T-helper 1 cell (primary cell): ENCODE measurements at places on chromosomes 1 and 21.
A peak's percentile ranks its signal among the peaks of the same experiment; 100 is the strongest.

- DNase-seq = no peak
Observed at GRCh38 chr1:201507360-201507675, 395 bp upstream of the CSRP1 start.

GRCh38 chr1:74729741-74730478, 2.9 kb downstream of the CRYZ start:
- peak; percentile 19 for DNase-seq

- no peak for DNase-seq
Observed at GRCh38 chr1:32303997-32304622, 12.2 kb downstream of the HDAC1 start.

DNA sequence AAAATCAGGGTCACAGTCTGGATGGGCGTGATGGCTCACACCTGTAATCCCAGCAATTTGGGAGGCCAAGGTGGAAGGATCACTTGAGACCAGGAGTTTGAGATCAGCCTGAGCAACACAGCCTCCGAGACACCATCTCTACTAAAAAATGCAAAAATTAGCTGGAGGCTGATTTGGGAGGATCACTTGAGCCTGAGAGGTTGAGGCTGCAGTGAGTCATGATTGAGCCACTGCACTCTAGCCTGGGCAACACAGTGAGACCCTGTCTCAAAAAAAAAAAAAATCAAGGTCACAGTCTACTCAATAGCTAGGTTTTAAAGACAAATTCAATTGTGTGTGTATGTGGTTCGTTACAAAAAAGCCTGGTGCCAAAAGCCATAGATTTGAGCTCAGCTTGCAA, 34.4 kb downstream of the TRIM67 start:
- no peak for DNase-seq

GRCh38 chr1:188986745-188987417, 1490.8 kb downstream of the BRINP3 start:
- DNase-seq = no peak

DNA sequence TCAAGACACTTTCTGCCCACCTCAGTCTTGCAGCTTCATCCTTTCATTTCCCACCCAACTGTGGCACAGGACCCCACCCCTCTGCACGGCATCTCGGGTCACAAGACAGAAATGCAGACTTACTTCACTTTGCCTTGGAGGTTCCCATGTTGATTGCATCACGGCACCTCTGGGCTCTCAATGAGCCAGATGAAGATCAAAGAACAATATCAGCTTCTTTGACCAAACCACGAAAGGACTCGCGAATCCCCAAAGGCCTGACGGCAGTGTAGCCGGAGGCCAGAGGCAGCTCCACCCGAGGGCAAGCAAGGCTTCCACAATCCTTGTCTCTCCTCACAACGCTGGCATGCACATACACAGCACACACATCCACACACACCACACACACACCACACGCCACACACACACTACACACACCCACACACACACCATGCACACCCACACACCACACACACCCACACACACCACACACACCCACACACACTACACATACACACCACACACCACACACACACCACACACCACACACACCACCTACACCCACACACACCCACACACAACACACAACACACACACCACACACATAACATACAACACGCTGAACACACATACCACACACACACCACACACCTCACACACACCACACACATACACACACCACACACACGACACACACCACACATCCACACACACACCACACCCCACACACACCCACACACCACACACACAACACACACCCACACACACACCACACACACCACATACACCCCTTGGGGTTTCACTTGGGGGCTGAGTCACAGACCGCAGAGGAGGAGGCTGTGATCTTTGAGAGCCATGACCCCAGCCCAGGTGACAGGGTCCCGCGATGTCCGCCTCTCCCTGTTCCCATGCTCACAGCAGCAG, 35.8 kb downstream of the UBASH3A start:
- DNase-seq = no peak

- no peak for DNase-seq
Observed at GRCh38 chr1:30740251-30741238, 17.0 kb downstream of the LAPTM5 start.

- DNase-seq = peak; percentile 83
Observed at GRCh38 chr1:111199881-111200801, at the start of gene DENND2D. Gene DENND2D (minus strand): TSS chr1:111200646. CDS start chr1:111200459, 187 bp downstream.

DNA sequence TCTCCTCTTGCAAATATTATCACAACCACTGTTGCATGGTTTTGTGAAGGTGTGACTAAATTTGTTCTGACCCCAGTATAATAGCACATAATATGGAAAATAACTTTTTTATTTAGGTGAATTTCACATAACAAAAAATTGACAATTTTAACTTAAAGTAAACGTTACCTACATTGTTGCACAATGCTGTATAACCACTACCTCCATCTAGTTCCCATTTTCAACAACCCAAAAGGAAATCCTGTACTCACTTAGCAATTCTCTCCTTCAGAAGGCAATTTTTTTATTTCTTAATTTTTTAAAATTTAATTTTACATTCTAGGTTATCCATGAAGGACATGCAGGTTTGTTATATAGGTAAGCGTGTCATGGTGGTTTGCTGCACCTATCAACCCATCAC, 95.2 kb downstream of the KCNJ6 start:
- DNase-seq = no peak

GRCh38 chr1:207948536-207949250, 37.8 kb upstream of the CD34 start:
- no peak for DNase-seq

DNA sequence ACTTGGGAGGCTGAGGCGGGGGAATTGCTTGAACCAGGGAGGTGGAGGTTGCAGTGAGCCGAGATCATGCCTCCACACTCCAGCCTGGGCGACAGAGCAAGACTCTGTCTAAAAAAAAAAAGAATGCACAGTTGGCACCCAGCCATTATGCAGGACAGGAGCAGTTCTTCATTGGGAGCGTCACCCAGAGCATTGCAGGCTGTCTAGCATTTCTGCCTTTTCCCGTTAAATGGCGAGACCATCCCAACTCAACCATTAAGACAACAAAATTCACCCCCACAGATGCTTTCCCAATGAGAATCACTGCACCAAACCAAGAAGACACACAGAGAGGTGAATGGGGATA, 105.8 kb downstream of the EDEM3 start:
- no peak for DNase-seq

- DNase-seq = no peak
Observed at GRCh38 chr1:68346188-68346808, 103.5 kb downstream of the RPE65 start.

GRCh38 chr1:152141971-152142584, 16.9 kb downstream of the RPTN start:
- DNase-seq = no peak

GRCh38 chr1:39268112-39268581, 63.7 kb downstream of the MACF1 start:
- DNase-seq = peak; percentile 41

- no peak for DNase-seq
Observed at GRCh38 chr1:1782399-1783221, 4.3 kb upstream of the NADK start.

DNA sequence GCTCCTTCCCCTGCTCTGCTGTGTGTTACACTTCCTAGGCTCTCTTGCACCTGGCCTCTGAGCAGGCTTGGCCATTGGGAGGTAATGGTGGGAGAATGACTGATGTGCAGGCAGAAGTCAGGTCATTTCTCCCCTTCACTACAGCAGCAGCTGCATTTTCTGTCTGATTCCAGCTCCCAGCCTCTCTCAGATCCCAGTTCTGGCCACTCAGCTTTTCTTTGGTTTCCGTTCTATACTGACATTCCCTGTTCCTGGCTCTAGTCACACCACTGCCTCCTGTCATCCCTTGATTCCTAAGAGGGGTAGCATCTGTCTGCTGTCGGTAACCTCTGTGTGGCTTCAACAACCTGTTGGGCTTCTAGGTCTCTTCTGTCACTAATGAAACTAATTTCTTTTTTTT, 127.7 kb upstream of the HOOK1 start:
- DNase-seq = no peak

GRCh38 chr1:62280960-62281465, 38.2 kb downstream of the KANK4 start:
- no peak for DNase-seq

- no peak for DNase-seq
Observed at GRCh38 chr1:41380979-41381691, 19.9 kb downstream of the FOXO6 start.

DNA sequence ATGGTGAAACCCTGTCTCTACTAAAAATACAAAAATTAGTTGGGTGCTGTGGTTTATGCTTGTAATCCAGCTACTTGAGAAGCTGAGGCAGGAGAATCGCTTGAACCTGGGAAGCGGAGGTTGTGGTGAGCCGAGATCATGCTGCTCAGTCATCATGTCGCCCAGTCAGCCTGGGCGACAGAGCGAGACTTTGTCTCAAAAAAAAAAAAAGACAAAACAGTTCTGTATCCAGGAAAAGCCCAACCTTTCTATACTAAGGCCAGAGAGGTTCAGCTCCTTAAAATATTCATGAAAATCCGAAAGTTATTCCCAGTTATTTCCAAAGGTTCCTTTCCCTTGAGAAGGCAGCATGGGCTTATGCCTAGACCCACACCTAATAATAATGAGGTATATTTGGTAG, 4.2 kb downstream of the MRPL37 start:
- no peak for DNase-seq

GRCh38 chr1:67338642-67339041, 31.0 kb downstream of the IL12RB2 start:
- DNase-seq = no peak

- no peak for DNase-seq
Observed at GRCh38 chr1:70392626-70393025, 18.4 kb upstream of the CTH start.

GRCh38 chr1:201259476-201260235, 23.6 kb upstream of the PKP1 start:
- DNase-seq = no peak
